Cerebellum (tissue), 4 donors: ENCODE measurements at places on chromosomes 3 and 15.

DNA sequence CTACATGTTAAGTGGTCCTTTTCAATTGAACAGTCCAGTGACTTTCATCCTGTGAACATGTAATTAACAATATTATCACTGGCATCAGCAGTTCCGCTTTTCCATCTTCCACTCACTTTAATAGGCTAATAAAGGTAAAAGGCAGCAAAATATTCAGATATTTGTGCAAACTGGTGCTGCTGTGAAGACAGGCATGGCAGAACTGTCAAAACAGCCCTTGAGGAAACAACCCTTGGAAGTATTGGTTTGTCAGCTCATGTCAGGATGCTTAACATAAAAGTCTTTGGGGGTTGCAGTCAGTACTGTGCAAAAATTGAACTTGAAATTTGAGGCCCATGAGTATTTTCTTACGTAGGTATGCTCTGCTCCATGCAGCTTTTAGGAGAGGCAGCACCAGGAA, 72.0 kb upstream of the CMTM7 start:
- no peak for DNase-seq

GRCh38 chr3:16033889-16034687, 140.4 kb upstream of the GALNT15 start:
- no peak for DNase-seq

DNA sequence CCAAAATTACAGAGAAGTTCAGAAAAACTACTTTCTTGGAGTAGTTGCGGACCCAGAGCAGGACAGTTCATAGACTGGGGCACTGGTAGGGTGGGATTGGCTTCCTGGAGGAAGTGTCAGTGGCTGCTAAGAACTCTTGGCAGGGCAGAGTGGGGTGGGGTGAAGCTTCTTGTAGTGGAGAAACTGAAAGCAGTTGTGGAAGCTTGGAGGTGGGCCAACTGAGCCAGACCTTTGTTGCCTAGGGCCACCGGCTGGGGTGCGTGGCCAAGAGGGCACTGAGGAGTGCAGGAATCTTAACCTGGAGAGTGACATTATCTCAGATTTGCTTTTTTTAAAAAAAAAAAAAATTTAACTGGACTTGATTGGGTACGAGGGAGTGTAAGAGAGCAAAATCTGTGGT, 3.1 kb downstream of the KAT2B start:
- DNase-seq, result no peak

DNA sequence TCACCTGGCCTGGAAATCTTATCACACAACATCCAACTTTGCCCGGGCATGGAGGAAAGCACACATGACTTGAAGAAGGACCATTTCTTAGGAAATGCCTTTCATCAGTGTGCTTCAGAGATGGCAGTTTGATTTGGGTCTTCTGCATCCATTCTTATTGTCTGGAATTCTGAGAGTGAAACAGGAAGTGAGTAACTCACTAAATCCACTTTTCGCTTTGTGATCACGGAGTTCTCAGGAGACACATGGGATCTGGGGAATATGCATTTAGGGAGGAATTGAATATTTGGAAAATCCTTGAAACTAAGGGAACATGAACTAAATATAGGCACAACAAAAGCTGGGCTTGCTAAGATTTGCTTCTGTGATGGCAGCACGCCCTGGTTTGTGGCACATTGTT, 212.5 kb upstream of the FEZF2 start:
- no peak for DNase-seq

- no peak for DNase-seq
Observed at GRCh38 chr3:23519314-23520208, 286.2 kb upstream of the UBE2E1 start.

- no peak for DNase-seq
Observed at GRCh38 chr3:108461661-108462111, 48.7 kb downstream of the MYH15 start.

GRCh38 chr15:84681831-84682230, 23.8 kb upstream of the NMB start:
- no peak for DNase-seq

DNA sequence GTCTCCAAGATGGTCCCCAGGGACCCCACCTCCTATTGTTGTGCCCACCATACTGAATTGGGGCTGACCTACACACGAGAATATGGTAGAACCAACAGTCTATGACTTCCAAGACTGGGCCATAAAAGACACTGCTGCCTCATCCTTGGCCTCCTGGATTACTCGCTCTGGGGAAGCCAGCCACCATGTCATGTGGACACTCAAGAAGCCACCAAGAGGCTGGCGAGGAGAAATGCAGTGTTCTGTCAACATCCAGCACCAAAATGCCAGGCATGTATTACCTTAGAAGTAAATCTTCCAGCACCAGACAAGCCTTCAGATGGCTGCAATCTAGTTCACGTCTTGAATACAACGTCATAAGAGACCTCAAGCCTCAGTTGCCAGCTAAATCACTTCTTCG, 17.1 kb upstream of the TPM1 start:
- DNase-seq, result no peak

GRCh38 chr3:179819379-179819778, 166.5 kb downstream of the USP13 start:
- DNase-seq, result no peak

DNA sequence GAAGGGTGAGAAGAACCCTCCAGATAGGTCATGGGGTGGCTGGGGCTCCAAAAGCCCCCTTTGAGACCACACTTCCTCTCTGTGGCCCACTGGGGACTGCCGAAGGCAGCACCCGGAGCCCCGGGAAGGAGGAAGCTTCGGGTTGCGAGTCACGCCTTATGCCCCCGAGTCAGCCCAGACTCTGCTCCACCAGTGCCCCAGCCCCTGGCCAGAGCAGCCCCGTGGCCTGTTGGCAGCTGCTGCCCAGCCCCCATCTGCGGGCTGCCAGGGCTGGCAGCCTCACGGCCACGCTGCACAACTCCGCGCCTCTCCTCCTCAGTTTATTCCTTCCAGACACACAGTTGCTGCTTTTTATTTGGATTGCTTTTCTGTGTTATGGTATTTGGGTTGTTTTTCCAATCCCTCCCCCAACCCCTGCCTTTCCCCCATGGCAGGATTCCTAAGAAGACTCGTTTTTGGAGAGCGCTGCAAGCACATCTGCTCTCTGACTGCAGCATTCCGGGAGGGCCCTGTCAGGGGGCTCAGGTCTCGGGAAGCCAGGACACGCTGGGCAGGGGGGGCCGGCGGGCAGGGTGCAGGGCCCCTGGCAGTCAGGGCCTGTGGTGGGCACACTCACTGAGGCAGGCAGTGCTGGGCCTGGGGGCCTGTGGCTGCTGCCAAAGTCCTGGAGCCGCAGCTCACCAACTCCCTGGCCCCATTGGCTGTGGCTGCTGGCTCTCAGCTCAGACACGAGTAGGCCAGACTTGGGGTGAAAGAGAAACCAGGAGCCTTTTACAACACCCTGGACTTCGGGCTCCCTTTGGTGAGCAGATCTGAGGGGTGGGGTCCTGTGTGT, 20.2 kb downstream of the MAGEF1 start:
- no peak for DNase-seq

DNA sequence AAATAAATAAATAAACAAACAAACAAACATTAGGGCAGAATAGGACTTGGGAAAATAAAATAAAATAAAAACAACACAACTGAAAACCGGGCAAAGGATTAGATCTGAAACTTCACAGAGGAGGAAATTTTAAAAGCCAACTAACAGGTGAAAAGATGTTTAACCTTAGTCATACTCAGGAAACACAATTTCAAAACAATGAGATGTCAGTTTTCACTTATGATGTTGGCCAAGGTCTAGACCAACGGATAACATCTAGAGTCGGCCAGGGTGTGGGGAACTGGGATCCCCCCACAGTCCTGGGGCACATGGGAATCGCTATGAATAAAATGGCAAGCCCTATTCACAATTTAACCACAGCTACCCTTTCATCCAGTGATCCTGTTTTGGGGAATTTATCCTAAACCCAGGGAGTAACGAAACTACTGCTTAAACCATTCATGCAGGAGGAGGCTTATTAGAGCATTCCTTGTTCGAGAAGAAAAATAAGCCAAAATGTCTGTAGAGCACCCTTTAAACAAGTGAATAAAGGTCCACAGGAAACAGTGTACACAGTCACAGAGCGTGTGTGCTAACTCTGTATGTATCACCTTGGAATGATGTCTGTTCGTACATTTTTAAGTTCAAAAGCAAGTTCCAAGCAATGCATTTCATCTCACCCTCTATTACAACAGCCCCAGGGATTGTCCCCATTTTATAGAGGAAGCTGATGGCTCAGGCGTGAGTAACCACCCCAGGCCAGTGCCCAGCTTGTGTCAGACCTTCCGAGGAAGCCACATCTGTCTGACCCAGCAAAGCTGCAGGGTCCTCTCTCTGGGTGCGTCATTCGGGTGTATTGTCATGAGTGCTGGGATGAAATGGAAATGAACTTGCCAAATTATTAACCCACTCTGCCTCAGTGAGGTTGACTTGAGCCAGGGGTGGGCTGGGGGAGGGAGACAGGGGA, 6.3 kb upstream of the ANPEP start:
- no peak for DNase-seq

DNA sequence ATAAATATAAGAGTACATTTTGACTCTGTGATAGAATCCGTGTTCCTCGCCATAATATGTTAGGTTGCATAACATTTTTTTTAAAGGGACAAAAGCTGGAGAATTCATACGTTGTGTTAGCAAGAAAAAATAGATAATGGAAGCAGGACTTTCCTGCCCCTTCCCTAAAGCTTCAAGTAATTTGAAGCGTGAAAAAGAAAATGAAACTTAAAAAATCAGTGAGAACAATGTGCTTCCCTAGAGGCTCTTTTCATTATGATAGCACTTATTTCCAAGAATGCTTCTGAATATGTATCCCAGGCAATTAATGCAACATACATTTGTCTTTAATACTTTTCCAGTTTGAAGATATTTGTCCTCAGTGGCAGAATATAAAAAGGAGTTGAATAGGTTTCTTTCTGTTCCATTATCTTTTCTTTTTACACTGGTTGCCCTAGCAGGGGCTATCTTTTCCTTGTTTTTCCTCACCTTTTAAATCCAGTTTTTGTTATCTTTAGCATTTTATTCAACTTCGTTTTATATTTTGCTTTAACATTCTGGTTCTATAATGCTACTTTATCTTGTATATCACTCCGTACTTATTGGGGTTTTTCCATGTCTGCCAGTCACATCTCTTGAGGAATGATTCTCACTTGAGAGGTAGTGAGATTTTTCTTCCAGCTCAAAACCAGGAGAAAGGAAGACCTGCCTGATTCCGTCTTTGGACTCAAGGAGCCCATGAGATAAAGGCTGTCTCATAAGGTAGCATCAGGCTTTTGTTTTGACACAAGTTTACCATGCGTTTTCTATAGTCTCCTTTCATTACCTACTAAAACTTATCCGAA, 113.8 kb downstream of the MBNL1 start:
- no peak for DNase-seq

GRCh38 chr15:51879555-51879954, 50.1 kb downstream of the TMOD3 start:
- DNase-seq, result no peak

DNA sequence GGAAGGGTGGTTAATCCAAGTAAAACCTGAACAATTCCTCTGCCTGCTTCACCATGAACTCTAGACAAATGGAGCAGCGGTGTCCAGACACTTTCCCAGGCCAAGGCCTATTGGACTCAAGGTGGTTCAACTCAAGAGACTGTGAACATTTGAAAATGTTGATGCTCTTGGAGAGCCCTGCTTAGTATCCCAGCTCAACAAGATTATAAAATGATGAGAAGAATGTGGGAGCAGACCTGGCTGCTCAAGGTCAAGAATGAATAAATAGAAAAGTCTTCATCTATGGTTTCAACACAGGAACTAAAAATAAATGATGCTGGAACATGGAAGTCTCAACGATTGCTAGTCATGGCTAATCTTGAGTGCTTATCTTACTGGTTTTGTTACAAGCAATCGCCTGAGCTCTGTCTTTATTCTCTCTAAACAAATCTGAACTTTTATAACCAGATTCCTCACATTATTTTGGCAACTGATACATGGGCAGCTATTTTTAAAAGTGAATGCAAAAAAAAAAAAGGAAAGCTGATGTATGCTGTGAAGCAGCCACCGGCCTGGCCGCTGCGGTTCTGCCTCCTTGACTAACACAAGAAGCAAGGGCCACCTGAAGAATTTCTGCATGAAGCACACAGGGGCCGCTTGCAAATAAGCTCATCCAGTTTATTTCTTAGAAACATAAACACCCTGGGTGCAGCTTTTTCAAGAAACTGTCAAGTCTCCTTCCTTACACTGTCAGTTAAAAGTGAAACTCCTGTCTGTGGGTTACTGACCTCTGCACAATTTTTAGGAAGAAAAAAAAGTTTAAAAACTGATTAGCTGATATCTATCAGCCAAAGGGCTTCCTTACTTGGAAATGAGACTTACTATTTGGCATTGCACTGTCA, 120.1 kb upstream of the ARHGEF3 start:
- DNase-seq, result no peak

- peak; percentile 53 for DNase-seq
Observed at GRCh38 chr3:50251220-50251619, 15.2 kb downstream of the GNAI2 start.

DNA sequence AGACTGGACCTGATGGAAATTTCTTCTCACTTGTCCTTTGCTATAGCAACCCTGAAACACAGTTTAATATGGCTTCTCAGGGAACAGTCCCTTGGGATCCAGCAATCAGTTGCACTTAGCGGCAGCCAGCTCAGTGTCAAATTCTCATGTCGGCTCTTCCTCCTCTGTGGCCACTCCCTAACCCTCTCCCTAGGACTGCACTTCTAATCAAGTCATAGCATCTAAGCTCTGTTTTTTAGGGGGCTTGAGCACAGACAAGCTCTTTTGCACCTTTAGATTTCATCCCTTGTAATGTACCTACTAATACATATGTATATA, 250.5 kb upstream of the TLE3 start:
- no peak for DNase-seq

- no peak for DNase-seq
Observed at GRCh38 chr15:60695713-60696522, 217.0 kb upstream of the ICE2 start.

GRCh38 chr3:122103821-122104514, 48.8 kb downstream of the CD86 start:
- DNase-seq, result no peak

- no peak for DNase-seq
Observed at GRCh38 chr3:72606005-72606800, 242.0 kb downstream of the SHQ1 start.

- DNase-seq, result no peak
Observed at GRCh38 chr15:40042791-40043320, 3.9 kb upstream of the SRP14 start.

DNA sequence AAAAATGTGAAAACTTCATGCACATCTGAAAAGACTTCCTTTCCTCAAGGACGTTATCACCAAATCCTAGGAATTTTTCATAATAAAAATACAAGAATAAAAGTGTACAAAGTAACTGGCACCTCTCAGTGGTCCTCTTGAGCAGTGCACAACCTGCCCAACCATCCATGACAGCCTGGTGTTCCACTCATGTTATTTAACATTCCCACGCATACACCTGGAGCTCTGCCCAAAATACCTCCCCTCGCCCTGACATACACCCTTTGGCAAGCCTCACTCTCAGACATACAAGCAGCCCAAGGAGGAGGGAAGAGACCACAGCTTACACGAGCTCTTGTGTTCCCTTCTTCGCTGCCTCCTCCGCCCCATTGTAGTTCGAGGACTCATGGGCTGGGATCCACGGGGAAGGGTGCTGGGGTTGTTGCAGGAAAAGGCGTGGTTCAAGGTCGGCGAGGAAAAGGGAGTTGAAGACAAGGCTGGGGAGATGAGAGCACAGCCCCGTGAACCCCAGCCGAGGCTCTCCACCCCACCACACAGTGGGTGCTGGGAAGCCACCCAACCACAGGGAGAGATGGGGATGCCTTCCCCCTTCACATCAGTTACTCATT, 23.3 kb downstream of the GRIP2 start:
- no peak for DNase-seq

- no peak for DNase-seq
Observed at GRCh38 chr3:168820810-168821415, 725.2 kb upstream of the GOLIM4 start.

GRCh38 chr15:74240002-74240568, 4.0 kb downstream of the CCDC33 start:
- DNase-seq, result peak; percentile 46
